Left kidney (tissue), 8 donors: ENCODE measurements at places on chromosomes 6 and 20. TPM values are rescaled to one million over a fixed set of nuclear protein-coding genes. Genes with fewer than 3 reads are reported as not detected.

Gene VGLL2
- not detected for polyA plus RNA-seq

Gene VTA1
- polyA plus RNA-seq = 76.8 TPM

Gene NCOA3
- 46.3 TPM for polyA plus RNA-seq

Gene GABRR1
- 1.2 TPM for polyA plus RNA-seq

Gene QRSL1
- 25.9 TPM for polyA plus RNA-seq

Gene SIRPD
- polyA plus RNA-seq = not detected

Gene CRISP2
- polyA plus RNA-seq = 0.20 TPM

Gene ACTL10
- polyA plus RNA-seq = 0.32 TPM

Gene RFX6
- not detected for polyA plus RNA-seq

Gene FRS3
- 5.0 TPM for polyA plus RNA-seq

Gene FOXQ1
- polyA plus RNA-seq = 10.9 TPM

Gene MRAP2
- 3.2 TPM for polyA plus RNA-seq

Gene TMEM200A
- polyA plus RNA-seq = 27.8 TPM

Gene STMN3
- polyA plus RNA-seq = 22.7 TPM

Gene GCNT2
- polyA plus RNA-seq = 15.3 TPM

Gene TRIM10
- polyA plus RNA-seq = 0.27 TPM

Gene POU3F2
- polyA plus RNA-seq = 0.15 TPM

Gene PREX1
- polyA plus RNA-seq = 11.7 TPM

Gene MUCL3
- polyA plus RNA-seq = 0.10 TPM

Gene FAM184A
- 16.1 TPM for polyA plus RNA-seq

Gene SRMS
- not detected for polyA plus RNA-seq

Gene CEP43
- 56.8 TPM for polyA plus RNA-seq

Gene PCK1
- 17.2 TPM for polyA plus RNA-seq

Gene IL17F
- 0.40 TPM for polyA plus RNA-seq

Gene LY6G6D
- not detected for polyA plus RNA-seq

Gene HLA-DRA
- 58.9 TPM for polyA plus RNA-seq

Gene GRM4
- polyA plus RNA-seq = 0.53 TPM

Gene OPN5
- polyA plus RNA-seq = 1.4 TPM

Gene RAB44
- polyA plus RNA-seq = 0.05 TPM

Gene MEP1A
- not detected for polyA plus RNA-seq

Gene SPDEF
- 0.07 TPM for polyA plus RNA-seq

Gene SLC35D3
- not detected for polyA plus RNA-seq

Gene TSBP1
- 0.27 TPM for polyA plus RNA-seq

Gene PPP1R16B
- polyA plus RNA-seq = 6.9 TPM

Gene CDH26
- 1.6 TPM for polyA plus RNA-seq

Gene SLC32A1
- 1.6 TPM for polyA plus RNA-seq

Gene LAMP5
- 7.8 TPM for polyA plus RNA-seq

Gene PNLDC1
- 0.07 TPM for polyA plus RNA-seq

Gene BTBD3
- polyA plus RNA-seq = 88.5 TPM

Gene COX7A2
- 249 TPM for polyA plus RNA-seq

Gene PCMT1
- 89.1 TPM for polyA plus RNA-seq

Gene PIM1
- polyA plus RNA-seq = 21.1 TPM

Gene MYBL2
- polyA plus RNA-seq = 34.0 TPM

Gene FAM217A
- polyA plus RNA-seq = 3.9 TPM

Gene EMILIN3
- 7.7 TPM for polyA plus RNA-seq

Gene SRC
- 53.5 TPM for polyA plus RNA-seq

Gene CALHM4
- polyA plus RNA-seq = 1.4 TPM

Gene NR2E1
- not detected for polyA plus RNA-seq

Gene NKX2-4
- polyA plus RNA-seq = not detected

Gene CGAS
- 2.9 TPM for polyA plus RNA-seq

Gene ATXN1
- 23.6 TPM for polyA plus RNA-seq
